Retina (tissue), 1 donor: ENCODE measurements at places on chromosomes 13 and 19.

DNA sequence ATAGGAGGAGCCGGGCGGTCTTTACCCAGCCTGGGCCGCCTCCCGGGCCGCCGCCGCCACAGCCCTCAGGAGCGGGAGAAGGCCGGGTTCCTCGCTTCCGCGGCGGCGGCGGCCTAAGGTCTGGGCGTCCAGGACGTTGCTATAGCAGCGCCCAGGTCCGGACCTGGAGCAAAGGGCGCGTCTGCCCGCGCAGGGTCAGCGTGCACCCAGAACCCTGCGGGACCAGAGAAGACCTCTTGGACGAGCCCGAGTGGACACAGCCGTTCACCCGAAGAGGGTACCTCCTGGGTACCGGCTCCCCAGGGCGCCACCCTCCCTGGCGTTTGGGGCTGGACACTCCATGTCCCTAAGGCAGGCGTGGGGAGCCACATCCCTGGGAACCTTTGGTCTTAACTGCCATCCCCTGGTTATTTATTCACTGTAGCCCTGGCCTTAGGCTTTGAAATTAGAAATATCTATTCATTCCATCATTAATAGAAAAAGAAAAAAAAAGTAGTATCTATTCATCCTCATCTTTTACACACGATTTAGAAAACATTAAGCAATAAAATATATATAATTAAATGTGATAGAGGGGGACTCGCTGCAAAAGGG, 2.4 kb downstream of the DZIP1 start:
- DNase-seq = peak; percentile 70

- DNase-seq = no peak
These were observed 9.2 kb downstream of the GJA3 start for GRCh38 chr13:20151612-20152011.

GRCh38 chr19:8336072-8336569, 6.9 kb downstream of the KANK3 start:
- DNase-seq = no peak

DNA sequence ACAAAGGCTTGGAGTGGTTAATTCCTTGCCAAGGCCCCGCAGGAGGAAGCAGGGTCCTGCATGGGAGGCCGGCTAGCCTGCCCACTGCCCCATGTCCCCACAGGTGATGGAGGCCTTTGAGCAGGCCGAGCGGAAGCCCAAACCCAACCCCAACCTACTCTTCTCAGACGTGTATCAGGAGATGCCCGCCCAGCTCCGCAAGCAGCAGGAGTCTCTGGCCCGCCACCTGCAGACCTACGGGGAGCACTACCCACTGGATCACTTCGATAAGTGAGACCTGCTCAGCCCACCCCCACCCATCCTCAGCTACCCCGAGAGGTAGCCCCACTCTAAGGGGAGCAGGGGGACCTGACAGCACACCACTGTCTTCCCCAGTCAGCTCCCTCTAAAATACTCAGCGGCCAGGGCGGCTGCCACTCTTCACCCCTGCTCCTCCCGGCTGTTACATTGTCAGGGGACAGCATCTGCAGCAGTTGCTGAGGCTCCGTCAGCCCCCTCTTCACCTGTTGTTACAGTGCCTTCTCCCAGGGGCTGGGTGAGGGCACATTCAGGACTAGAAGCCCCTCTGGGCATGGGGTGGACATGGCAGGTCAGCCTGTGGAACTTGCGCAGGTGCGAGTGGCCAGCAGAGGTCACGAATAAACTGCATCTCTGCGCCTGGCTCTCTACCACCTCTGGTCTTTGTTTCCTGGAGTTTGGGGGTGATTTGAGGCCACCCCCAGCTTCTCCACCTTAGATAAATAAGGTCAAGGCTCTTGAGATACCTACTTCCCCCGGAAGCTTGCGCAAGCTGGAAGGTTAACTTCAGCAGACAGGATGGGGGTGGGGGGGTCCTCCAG, 2.6 kb downstream of the B3GNT8 start:
- no peak for DNase-seq

DNA sequence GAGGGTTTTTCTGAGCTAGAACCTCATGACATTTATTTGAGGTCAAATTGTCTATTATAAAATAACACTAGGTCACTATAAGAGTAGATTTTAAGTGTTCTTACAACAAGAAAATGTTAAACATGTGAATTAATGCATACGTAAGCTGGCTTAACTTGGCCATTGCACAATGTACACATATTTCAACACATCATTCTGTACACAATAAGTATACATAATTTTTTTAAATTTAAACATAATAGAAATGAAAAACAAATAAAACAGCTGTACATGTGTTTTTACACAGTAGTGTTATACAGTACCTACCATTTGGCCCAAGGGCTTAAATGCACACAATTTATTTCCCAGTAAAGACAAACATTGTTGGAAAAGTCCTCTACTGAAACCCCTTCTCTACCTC, 269.9 kb downstream of the DACH1 start:
- DNase-seq = no peak

DNA sequence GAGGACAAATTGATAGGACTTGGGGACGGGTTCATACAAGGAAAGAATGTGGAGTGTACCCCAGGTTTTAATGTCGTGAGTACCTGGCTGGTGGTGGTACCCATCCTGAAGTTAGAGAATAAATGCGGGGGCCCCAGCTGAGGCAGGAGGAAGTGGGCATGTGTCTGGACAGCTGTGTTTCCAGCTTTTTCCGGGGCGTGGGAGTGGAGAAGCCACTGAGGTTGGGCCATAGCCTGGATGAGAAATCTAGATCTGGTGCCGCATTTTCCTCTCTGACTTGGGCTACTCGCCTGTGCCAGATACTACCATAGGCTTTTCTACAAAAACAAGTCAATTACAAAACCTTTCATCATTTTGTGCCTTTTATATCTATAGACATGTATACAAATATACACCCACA, 147.4 kb downstream of the STK24 start:
- DNase-seq = no peak

DNA sequence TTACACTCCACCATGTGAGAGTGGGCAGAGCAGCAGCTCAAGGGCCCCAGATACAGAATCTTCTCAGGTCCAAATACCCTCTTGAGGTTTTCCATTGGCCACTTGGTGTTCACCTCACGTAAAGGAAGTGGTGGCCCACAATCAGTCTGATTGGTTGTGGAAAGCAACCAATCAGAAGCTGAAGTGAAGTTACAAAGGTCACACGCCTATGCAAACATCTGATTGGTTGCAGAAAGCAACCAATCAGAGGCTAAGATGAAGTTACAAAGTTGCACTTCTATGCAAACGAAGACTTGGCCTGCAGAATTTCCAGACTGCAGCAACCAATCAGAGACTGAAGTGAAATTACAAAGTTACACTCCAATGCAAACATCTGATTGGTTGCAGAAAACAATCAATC, 14.3 kb upstream of the TM9SF2 start:
- no peak for DNase-seq

DNA sequence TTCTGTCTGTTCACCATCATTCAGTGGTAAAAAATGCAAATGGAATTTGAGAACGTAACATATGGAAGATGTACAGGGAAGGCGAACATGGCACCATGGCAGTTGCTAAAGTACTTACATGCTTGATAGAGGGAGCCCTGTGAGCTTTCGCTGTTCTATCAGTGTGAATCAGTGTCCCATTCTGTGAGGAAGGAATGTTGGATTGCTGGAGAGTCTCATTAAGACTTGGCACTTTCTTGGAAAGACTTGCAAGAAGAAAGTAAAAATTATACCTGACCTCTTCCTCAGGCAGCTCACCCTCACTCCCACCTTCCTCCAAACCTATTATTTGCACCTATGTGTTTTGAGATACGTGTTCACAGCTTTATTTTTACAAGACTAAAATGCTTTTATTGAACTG, 43.5 kb downstream of the FREM2 start:
- DNase-seq = no peak
